Forelimb muscle (tissue), 1 donor: ENCODE measurements at places on chromosomes 4 and X.

GRCh38 chrX:119017077-119017476, 42.7 kb downstream of the LONRF3 start:
- no peak for DNase-seq

DNA sequence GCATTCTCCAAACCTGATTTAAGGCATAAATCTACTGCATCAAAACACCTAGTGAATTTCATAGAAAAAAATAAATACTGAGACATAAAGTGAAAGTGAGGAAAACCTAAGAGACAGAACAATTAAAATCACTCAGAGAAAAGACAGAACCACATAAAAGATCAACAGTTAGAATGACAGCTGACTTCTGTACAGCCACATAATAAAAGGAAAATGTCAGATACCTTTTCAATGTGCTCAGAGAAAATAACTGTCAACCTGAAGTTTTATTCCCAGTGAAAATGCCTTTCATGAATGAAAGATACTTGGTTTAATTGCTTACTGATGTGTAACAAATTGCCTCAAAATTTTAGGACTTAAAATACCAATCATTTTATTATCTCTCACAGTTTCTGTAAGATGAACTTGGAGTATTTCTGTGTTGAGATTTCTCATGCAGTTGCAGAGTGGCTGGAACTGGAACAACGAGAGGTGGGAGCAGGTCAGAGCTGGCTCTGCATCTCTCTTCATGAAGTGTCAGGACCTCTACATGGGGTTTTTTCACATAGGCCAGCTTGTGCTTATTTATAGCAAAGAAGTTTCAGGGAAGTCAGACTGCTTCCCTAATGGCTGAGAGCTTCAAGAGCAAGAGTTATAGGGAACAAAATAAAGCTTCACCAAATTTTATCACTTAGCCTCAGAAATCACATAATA, 11.9 kb upstream of the POF1B start:
- DNase-seq: no peak

DNA sequence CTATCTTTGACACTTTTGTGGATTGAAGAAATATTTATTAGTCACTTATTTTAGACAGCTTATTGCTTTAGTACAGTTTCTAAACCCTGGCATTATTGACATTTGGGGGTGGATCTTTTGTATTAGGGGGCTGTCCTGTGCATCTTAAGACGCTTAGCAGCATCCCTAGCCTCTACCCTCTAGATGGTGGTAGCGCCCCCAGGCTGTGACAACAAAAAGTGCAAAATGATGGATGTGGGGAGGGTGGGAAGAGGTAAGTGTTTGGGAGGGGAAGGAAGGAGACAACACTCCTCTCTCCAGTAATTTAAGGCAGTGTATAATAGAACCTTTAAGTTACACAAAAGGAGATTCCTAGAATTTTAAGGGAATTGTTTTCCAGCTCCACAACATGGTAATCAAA, 1210.6 kb downstream of the C4orf33 start:
- no peak for DNase-seq

- DNase-seq: no peak
These were observed 199.3 kb downstream of the PCDH7 start for GRCh38 chr4:30919458-30919857.

DNA sequence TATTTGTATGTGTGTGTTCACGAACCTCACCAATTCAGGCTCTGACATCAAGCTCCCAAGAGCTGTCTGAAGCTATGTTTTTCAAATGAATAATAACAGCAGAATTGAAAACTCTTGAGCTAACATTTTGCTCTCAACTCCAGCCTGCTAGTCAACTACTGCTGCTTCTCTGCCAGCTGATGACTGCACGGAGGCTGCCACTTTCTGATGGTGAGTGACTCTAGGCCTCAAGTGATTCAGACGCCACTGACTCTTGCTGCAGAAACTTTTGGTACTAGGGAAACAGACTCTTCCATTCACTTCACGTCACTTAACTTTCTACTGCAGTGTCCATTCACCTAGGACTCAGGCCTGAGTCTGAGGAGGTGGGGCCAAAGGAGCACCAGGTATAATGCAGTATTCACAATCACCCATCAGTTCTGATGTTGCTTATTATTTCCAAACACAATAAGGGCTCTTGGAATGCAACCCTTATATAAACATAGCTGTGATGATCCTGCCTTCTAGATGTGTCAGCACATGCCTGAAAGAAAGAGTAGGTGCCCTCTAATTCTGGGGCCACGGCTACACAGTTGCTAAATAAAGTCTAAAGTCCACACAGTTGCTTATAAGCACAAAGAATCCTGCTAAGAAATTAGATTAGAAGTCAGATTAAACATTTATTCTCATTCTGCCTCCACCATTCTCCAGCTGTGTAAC, 16.0 kb downstream of the PRDM8 start:
- no peak for DNase-seq

DNA sequence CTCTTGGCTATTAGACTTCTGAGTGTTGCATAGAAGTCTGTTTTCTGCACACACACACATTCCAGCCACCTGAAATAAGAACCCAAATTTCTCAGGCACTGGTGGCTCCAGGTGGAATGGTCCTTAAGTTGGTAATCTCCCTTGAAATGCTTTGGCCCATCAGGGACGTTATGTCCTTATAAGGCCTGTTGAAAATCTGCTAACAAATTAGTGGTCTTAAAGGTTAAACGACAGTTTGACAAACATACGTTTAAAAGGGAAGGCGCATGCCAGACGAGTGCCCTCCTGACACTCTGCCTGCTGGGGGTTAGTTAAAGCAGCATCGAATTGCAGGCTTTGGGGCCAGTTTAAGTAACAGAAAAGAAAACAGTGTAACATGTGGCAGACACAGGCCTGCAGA, 125.0 kb downstream of the TBX22 start:
- no peak for DNase-seq

DNA sequence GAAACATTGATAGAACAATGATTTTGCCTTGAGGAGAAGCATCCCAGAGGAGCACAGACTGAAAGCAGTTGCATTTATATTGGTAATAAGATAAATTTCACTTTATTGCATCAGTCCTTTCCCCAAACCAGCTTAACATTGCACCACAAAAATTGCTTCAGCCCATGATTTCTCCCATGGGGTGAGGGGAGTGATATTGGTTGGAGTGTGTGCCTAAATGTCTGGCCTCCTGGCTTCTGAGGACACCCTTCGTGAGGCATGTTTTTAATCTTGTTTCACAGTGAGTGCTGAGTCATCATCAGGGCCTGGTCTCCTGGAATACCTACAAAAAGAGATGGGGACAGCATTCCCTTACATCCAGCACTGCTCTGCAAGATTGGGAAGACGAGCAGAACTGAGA, 487.9 kb downstream of the C4orf33 start:
- DNase-seq: peak; percentile 4

GRCh38 chrX:110412971-110413726, 54.5 kb downstream of the RTL9 start:
- DNase-seq: no peak

DNA sequence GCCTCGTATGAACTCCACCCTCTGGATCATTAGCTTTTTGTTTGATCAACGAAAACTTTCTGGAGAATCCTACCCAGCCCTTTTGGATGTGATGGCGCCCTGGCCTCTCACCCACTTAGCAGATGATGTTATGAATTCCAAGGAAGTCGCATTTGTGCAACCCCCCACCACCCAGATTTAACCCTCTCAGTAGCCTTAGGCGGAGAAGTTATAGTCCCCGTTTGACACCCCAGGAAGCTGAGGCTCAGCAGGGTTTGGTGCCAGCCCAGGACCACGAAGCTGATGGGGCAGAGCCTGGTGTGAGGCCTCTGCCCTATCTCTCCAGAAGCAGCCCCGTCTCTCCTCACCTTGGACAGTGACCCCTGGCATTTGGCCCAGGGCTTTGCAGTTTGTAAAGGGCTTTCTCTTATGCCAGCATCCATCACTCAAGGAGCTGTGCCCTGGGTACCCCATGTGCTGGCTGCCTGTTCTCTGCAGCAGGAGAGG, 1.0 kb downstream of the WFS1 start:
- DNase-seq: no peak

DNA sequence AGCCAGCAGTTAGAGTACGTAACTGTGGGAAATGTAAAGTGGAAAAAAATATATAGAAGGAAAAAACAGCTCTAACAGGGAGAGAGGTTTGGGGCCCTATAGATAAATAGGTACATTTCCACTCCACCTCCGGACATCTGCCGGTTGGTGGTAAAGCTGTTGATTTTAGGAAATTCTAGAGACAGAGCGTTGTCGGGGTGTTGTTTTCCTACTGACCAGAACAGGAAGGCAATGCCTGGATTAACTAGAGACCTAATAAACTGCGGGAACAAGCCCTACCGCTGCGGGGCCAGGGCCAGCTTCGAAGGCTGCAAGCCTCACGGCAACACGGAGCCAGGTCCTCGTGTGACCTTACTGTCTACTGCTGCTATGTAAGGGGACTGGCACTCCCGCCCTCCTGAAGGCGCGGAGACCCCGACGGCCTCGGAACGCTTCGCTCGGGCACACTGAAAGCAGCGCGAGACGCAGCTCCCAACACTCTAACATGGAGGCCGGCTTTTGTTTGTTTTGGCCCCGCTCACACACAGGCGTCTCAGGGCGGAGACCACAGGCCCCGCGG, 702 bp upstream of the CDKN2AIP start:
- DNase-seq: no peak

GRCh38 chr4:114251020-114251419, 271.6 kb upstream of the ARSJ start:
- no peak for DNase-seq

GRCh38 chr4:173318240-173318639, 15.9 kb downstream of the HMGB2 start:
- DNase-seq: no peak

DNA sequence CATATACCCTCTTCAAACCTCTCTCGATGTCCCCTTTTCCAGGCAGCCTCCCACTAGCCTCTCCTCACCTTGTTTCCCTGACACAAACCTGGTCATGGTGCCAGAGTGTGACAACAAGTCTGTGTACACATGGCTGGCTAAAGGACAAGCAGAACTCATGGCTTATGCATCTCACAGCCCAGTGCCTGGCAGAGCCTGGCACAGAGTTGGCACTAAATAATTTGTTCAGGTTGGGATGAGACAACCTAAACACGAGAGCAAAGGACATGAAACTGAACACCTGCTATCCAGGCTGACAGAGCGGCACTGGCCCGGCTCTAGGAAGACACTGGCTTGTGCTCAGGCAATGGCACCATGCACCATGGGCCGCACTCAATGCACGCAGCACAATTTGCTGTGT, 48.2 kb upstream of the FGFBP2 start:
- DNase-seq: no peak

DNA sequence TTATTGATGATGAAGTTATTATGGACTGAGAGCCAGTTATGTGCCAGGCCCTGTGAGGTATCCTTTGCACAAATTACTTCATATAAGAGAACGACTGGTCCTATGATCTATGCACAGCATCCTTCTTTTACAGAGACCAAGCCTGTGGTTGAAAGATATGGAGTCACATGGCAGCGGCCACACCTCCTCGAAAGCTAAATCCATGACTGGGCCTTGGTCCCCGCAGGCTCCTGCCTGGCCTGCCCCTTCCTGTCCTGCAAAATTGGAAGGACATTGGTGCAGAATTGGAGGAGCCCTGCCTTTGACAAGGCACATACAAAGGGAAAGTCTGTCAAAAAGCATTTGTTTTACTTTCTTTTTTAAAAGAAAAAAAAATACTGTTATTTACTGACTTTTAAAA, 18.3 kb downstream of the SORBS2 start:
- no peak for DNase-seq

DNA sequence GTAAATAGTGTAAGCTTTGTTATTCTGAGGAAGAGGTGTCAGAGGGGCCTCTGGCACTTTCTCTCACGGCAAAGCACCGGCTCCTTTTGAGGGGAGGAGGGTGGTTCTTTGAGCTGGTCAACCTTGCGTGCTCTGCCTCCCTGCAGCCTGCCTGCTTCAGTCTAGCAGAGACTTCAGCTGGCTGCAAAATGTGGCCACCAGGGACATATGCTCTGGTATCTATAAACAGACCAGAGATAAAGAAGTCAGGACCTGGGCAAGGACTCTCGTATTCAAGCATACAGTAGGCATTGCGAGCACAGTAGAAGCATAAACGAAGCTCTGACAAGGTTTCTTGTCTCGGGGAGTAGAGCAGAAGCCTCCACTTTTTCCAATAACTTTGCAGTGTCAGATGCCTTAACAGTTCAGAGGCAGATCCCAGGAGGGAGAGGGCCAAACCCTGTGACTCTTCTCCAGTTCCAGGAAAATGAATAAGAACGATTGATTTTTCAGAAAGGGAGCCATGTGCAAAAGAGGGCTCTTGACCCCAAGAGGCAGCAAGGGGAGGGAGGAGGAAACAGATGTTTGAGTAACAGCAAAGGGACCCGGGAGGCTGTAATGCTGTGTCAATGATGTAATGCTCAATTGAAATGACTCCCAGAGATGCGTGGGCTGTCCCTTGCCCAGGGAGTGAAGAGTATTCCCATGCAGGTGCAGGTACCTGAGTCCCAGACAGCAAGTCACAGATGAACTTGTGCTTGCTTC, 57.9 kb upstream of the TEX13D start:
- peak; percentile 77 for DNase-seq

DNA sequence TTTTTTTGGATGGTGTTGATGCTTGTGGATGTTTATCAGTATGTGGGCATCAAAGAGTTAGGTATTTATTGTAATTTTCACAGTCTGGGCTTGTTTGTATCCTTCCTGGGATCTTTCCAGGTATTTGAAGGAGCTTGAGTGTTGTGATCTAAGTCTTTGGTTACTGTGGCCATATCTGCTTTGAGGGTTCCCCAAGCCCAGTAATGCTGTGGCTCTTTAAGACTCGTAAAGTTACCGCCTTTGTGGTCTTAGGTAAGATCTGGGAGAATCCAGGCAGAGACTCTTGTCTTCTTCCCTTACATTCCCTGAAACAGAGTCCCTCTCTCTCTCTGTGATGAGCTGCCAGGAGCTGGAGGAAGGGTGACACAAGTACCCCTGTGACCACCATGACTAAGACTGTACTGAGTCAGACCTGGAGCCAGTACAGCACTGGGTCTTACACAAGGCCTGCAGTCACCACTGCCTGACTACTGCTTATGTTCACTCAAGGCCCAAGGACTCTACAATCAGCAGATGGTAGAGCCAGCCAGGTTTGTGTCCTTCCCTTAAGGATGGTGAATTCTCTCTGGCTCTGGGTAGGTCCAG, 62.2 kb downstream of the FMR1NB start:
- DNase-seq: no peak

DNA sequence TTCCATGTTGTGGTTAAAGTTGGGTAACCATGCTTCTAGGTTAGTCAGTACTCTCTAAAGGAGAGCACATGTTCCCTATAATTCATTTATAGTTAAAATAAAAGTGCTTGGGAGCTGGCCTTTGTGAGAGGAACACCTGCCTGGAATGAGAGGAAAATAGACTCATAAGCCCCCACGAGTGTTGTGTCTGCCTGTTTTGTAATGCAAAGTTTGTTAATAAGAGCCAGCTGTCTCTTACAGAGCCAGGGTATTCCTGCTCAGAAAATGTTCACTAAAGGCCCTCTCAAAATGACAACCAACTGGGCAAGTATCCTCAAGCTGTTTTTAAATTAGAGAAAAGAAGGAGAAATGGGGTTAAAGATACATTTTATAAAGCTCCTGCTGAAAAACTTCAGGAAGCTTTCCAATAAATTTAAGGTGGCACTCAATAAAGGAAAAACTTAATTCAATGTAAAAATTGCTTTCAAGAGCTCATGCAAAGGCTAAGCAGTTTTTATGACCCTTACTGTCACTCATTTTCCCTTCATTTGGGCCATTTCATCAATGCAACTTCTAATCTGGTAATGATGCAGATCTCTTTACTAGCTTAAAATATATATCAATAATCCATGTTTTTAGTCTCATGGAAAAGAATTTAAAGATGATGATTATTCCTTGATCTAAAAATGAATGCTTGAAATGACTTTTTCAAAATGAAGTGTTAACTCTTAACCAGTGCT, 793.6 kb downstream of the STPG2 start:
- DNase-seq: no peak
